ENCODE measurements at places on chromosomes 1 and 21.

- DNase-seq: peak; percentile 97
Observed at GRCh38 chr1:155255243-155256007, at the start of gene ENTREP3. ENTREP3 (minus strand) TSS chr1:155255483; CDS start chr1:155254877, 606 bp downstream.

GRCh38 chr21:39641827-39642450 is 29.2 kb downstream of the B3GALT5 start:
- DNase-seq: no peak

DNA sequence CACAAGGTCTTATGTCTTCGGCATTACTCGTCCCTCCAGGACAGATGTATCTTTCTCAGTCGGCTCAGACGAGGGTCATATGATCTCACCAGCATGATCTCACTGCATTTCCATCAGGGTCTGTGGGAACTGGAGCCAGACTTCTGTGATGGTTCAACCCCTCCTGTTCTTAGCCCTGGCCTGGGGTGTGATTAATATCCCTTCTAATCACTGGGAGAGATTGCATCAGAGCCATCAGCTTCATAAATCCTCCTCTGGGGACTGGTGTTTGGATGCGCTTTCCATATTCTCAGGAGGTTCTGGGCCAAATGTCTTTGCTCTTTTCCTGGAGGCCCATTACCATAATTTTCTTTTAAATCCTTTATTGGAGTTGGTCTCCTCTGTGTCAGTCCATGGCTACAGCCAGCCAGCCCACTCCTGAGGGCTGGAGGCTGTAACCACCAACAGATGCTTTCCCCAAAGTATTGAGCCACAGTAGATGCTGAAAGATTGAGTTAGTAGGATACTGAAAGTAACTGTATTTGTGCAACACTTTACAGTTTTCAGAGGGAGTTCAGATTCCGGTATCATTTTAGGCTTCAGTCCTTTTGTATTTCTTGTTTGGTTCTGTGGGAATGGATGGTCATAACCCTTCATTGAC is 20.0 kb downstream of the CACNA1E start:
- DNase-seq: no peak

GRCh38 chr1:149936170-149936991 is at the start of gene MTMR11:
MTMR11 (minus strand) TSS chr1:149936879; CDS start chr1:149936647, 232 bp downstream.
- DNase-seq: no peak

GRCh38 chr1:7060745-7061144 is 275.5 kb downstream of the CAMTA1 start:
- DNase-seq: no peak

GRCh38 chr21:46229133-46229922 is 754 bp upstream of the LSS start:
- peak; percentile 59 for DNase-seq

All from GM12892 (cell line).